IgD-negative memory B cell (primary cell): ENCODE measurements at places on chromosomes 4 and X. TPM values are rescaled to one million over a fixed set of nuclear protein-coding genes. Genes with fewer than 3 reads are reported as not detected.

The FHDC1 gene
- polyA plus RNA-seq, result 0.06 TPM

The AP1S2 gene
- 80.7 TPM for polyA plus RNA-seq

The CCDC149 gene
- polyA plus RNA-seq, result not detected

The FRMPD4 gene
- not detected for polyA plus RNA-seq

The UGT2B17 gene
- 3.6 TPM for polyA plus RNA-seq

The TEC gene
- polyA plus RNA-seq, result 4.0 TPM

The JAKMIP1 gene
- polyA plus RNA-seq, result 1.9 TPM

The VEGFC gene
- not detected for polyA plus RNA-seq

The CXCL11 gene
- polyA plus RNA-seq, result not detected

The MAGEB2 gene
- polyA plus RNA-seq, result not detected
